ENCODE measurements at places on chromosomes 6 and 20.

- no peak for DNase-seq
Observed at GRCh38 chr20:13212750-13213149, 8.3 kb upstream of the ISM1 start.

DNA sequence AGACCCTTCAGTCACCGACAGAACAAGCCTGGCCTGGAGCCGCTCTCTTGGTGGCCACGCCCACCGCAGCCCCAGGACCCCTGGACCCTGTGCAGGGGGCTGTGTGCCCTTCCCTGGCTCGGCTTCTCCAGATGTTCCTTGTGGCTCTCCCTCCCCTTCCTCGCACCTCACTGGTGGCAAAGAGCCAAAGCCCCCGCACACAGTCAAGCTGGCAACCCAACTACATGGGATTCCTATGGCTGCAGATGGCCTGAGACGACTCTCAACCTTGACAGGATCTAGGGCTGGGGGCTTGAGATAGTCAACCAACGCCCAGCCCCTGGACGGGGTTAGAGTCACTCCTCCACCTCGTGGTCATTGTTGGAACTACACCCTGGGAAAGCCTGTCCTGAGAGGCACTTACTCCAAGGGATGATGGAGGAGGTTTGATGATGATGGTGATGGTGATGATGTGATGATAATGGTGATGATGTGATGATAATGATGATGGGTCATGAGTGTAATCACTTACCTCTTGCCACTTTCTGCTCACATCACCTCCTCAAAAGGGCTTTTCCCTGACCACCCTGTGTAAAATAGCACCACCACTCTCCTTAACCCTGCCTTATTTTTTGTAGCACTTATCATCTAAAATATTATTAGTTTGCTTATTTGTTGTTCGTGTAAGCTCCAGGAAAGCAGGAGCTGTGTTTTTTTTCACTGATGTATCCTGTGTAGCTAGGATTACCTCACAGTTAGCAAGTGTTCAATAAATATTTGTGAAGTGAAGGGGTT is 278.4 kb downstream of the LRFN2 start:
- peak; percentile 40 for DNase-seq

- no peak for DNase-seq
Observed at GRCh38 chr6:11769244-11769643, 9.4 kb downstream of the ADTRP start.

- no peak for DNase-seq
Observed at GRCh38 chr6:16725145-16725864, 36.0 kb downstream of the ATXN1 start.
